Kasumi-1 (cell line): ENCODE measurements at places on chromosomes 7 and 10.

GRCh38 chr7:31508823-31509222 lies 5.1 kb upstream of the ITPRID1 start:
- DNase-seq = no peak

- peak; percentile 93 for DNase-seq
Measured at GRCh38 chr7:137903382-137904169, 56.8 kb upstream of the DGKI start.

DNA sequence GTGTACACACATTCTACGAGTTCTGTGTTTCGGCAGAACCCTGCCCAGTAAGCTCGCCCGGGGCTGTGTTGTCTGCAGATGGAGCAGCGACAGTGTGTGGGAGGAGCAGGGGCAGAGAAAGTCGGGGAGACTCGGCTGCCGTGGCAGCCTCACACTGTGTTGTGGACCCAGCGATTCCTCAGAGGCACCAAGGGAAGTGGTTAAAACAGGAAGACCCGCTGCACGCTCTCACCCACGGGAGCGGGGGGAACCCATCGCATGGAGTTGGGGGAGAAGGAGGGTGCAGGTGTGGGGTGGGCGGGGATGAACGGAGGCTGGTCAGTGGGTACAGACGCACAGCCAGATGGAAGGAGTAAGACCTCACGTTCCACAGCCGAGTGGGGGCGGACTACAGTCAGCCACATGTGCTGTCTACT lies 250.2 kb downstream of the ELFN1 start:
- DNase-seq = peak; percentile 34

GRCh38 chr7:115088893-115089292 lies 167.0 kb downstream of the MDFIC start:
- DNase-seq = no peak

- DNase-seq = no peak
Measured at GRCh38 chr10:21733710-21734109, 199.7 kb downstream of the MLLT10 start.

GRCh38 chr10:86367152-86367951 lies 757 bp upstream of the GRID1 start:
- DNase-seq = no peak

DNA sequence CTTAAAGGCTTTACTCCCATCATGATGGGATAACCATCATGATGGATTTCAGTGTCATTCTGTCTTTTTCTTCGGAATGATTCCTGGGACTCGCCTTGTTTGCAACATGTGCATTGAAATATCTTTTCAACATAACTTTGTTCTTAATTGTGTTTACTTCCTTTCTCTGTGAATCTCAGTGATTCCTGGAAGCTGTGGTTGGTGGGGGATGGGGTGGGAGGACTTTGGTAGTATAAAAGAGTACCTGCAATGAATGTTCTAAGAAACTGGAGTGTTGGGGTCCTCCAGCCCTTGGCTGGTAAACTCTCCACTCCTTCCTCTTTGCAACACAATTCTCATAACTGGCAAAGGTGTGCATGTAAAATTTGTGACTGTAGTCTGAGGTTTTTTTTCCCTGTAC lies 11.5 kb upstream of the SH2D4B start:
- no peak for DNase-seq
